Stimulated activated CD4-positive, alpha-beta T cell treated with anti-CD3 and anti-CD28 coated beads, Interleukin-1b, Interleukin-23, amount 100 ng/mL, for 48 hours (primary cell): ENCODE measurements at places on chromosomes 2 and 18.

DNA sequence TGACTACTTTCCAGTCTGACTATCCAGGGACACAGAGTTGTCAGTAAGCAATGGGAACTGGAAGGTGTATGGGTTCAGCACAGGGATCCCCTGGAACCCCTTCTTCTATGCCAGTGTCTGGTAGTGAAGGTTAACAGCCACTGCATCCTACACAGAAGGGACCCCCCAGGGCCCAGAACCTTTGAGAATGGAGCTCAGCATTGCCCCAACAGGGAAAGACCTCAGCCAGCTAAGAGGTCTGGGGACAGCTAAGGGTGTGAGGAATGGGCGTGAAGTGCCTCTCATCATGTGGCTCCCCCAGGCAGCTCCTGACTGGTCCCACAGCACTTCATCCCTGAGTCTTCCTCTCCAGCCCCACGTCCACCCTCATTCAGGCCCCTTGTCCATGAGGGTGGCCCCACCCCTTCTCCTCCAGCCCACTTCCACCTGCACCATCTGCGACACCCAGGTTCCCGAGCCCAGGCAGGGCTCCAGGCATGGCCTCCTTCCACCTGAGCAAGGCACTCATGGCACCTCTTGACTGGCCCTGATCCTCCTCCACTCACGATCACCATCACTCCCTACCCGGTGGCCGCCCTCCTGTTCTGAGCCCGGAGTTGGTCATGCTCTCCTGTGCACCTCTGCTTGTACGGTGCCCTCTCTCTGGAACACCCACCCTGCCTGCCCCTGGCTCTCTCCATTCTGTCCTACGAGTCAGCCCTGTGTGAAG lies 77.1 kb downstream of the SFXN5 start:
- DNase-seq, result no peak

DNA sequence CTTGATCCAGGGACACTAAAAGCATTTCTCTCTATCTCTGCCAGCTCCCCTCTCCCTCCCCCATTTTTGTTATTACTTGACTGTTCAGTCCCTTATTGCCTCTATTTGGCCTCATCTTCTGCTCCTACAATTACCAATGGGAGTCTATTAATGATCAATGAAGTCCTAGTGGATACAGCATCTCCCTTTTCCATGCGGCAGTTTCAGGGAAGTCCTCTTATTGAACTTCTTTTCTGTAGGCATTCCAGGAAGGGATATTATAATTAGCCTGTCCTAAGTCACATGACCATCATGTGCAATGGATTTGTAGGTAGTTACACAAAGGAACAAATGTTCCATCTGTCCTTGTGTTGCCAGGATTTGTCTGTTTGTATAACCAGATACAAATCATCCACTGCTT lies 495.1 kb upstream of the CNTNAP5 start:
- no peak for DNase-seq

GRCh38 chr2:102050854-102051391 lies 59.2 kb downstream of the IL1R2 start:
- no peak for DNase-seq

GRCh38 chr2:118056165-118056534 lies 32.1 kb upstream of the INSIG2 start:
- DNase-seq, result no peak

DNA sequence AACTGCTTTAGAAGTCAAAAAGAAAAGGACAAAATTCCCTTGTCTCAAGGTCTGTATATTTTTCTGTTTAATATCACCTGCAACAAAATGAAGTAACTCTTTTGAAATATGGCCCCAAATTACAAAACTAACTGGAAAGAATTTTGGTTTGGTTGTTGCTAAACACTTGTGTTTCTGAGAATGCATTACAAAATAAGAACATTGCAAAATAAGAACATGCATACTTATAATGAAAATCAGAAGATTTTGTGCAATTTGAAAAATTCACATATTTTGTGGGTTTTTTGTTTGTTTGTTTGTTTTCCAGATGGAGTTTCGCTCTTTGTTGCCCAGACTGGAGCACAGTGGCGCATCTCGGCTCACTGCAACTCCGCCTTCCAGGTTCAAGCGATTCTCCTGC lies 21.8 kb downstream of the NDUFB3 start:
- DNase-seq, result no peak

DNA sequence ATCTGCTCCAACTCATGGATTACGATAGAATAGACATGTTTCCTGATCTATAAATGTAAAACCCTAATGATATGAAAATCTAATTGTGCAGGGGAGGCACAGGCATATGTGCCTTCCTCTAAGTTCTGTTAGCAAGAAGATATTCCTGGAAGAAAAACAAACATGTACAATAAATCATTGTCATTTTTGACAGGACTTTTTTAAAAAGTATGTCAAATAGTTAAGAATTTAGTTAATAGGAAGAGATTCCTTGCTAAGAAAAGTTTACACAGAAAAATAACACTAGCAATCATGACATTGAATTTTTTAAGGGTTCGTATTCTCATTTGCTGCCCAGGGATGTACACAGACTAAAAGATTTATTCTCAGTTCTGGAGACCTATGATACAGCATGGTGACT lies 15.3 kb upstream of the CREB1 start:
- DNase-seq, result no peak

DNA sequence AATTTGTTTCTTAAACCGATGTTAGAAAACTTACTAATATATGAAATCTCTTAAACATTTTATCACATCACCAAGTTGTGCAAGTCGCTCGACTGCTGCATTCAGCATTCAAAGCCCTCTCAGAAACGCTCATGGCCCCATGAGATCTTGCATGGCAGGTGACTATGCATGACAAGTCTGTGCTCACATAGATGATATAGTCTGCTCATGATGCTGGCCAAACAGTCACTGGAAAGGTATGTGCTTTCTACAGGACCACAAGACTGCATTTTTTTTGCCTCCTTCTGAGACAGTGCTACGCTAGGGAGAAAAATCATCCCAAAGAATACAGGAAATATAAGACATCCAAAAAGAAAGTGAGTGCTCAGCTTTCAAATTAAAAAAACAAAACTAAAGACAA lies 98.3 kb upstream of the ZBTB14 start:
- DNase-seq, result no peak

DNA sequence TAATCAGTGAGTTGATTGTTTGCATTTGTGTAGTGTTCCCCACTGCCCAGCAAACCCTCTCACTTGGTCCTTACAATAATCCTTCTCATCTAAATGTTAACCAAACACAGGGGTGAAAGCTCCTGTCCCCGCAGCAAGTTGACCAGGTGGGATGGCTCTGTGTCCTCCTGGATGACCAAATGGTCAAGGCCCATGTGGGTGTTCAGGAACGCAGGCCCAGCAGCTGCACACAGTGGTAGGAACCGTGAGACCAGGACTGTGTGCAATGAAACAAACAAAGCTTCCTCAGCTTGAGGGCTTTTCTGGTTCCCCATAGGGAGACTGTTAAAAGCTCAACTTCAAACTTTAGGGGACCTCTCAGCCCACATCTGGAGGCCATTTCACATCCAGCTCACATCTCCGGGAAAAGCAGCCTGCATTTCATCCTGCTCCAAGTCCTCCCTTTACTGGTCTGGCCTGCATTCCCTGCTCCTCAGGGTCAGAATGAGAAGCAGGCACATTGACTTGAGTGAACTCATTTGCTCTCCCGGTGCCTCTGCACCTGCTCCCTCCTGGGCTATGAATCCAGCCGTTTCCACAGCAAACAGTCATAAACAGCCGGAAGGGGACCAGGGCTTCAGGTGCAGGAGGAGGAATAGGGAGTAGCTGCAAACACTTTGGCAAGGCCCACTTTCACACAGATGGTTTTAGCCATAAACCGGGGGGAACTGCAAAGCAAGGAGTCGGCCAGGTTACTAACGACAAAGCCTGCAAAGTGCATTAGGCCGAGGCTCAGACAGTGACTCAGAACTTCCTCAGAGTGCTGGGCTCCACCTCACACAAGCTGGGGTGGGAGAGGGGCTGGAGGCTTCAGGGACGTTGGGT lies 144.7 kb downstream of the CAPN13 start:
- no peak for DNase-seq

DNA sequence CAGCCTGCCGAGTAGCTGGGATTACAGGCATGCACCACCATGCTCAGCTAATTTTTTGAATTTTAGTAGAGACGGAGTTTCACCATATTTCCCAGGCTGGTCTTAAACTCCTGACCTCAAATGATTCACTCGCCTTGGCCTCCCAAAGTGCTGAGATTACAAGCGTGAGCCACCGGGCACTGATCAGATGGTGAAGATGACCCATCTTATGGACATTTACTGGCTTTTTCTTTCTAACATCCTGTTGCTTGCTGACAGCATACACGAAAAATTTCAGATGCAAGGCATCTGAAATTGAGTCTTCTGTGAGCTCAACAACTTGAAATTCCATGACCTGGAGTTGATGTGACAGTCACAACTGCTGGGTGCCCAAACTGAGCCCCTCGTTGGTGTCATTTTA lies 859.5 kb upstream of the CNTNAP5 start:
- no peak for DNase-seq

- DNase-seq, result no peak
Observed at GRCh38 chr18:75204269-75204731, 4.6 kb downstream of the PTGR3 start.

- DNase-seq, result no peak
Observed at GRCh38 chr2:120791243-120791961, 55.7 kb downstream of the GLI2 start.

GRCh38 chr2:158507679-158508078 lies 50.9 kb downstream of the PKP4 start:
- no peak for DNase-seq

GRCh38 chr2:26579025-26579722 lies 62.0 kb downstream of the CIB4 start:
- DNase-seq, result no peak

GRCh38 chr2:150880986-150881385 lies 380.7 kb downstream of the RBM43 start:
- no peak for DNase-seq

DNA sequence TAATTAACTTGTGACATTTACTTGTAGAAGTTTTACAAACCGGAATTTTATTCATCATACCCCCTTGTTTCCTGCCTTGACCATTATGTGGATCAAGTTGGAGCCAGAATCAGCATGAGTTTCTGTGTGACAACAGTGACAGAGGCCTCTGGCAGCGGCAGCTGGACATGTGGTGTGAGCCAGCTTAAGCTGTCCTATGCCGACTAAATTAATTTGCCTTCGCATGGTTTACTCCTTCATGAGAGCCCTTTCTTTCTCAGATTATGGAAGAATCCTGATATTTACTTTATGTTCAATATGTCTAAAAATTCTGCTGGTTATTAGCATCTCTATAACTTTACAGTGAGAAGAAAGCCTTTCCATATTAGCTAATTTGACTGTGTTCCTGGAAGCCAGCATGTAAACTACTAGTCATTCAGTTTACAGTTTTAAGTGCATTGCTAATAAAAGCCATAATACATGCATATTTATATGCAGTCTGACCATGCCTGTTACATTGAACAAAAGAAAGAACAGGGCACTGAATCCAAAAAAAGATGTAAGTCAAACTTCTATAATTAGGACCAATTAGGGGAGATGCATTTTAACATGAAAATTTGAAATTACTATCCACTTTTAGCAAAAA lies 495.8 kb upstream of the ACVR2A start:
- no peak for DNase-seq

DNA sequence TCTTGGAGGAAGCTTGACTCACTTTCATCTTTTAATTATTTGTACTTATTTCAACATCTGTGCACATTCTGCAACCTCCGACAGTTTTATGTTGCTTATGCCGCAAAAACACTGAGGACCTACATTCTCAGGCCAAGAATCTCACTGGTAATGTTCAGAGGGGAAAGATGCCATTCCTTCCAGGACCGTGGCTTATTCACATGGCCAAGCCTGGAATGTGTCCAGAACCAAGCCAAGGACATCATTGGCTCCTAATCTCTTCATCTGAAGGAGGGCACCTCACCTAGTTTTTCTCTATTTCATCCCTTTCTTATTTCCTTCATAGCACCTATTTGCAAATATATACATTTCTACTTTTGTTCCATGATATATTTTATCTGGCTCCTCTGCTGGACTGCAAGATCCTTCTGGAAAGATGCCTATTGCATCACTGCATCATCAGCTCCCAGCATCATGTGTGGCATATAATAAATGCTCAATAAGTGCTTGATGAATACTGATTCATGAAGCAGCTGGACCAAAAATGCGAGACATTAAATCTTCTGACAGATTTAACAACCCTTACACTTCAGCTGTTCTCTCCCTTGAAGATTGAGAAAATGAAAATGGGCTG lies 377.1 kb downstream of the TNS1 start:
- no peak for DNase-seq

GRCh38 chr2:115807276-115807675 lies 1364.8 kb downstream of the DPP10 start:
- DNase-seq, result no peak

DNA sequence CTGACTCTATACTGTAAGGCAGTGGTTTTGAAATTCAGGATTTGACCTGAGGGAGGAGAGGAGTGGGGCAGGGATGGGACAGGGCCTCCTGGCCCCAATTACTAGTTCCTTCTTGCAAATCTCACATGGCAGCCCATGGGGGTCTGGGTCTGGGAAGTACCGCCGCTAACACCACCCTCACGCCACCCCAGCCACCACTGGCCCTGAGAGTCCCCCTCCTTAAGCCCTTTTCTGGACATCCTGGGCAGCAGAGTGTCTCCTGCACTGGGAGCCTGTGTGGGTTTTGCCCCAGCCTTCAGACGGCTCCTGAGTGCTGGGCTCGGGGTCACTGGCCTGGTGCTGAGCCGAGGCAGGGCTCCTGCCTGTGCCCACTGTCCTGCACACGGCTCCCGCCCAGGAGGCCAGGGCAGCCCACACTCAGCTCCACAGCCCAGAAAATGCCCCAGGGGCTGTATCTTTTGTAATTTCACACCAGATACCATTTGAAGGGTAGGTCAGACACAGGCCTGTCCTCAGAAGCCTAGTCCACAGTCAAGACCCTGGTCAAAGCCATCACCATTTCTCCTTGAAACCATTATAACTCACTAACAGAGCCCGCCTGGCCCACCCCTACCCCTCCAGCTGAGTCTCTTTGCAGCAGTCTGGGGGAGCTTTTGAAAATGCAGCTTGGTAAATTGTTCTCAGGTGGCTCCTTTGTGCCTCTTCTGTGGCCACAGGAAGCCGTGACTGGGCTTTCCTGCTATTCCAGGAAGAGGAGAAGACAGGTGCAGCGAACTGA lies 55.1 kb downstream of the CYP27C1 start:
- no peak for DNase-seq

DNA sequence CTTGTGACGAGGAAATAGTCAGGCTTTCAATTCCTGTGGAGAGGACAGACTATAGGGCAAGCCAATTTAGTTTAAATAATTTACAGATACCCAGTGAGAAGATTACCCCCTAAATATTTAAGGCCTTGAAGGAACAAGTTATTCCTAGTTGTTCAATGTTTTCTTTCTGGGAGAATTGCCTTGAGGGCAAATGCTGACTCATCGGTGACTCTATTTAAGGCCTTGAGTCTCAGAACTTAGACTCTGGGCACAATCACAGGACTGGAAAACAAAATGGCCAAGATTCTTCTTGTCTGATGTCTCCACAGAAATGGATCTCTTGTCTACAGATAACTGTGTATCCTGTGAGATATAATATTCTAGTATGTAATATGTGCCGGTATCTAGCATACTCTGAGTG lies 467.1 kb downstream of the SUCLG1 start:
- no peak for DNase-seq

DNA sequence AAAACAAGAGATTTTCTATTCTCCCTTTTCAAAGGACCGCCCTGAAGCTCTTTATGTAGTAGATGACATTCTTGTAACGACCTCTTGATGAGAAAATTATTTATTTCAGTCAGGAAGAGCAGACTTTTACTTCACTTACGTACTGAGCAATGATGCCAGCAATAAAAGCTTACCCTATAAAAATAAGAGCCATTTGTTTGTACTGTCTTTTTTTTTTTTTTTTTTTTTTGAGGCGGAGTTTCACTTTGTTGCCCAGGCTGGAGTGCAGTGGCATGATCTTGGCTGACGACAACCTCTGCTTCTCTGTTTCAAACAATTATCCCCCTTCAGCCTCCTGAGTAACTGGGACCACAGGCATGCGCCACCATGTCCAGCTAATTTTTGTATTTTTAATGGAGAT lies 39.2 kb downstream of the CRIM1 start:
- DNase-seq, result no peak
